ENCODE measurements at places on chromosomes 1 and 21.

DNA sequence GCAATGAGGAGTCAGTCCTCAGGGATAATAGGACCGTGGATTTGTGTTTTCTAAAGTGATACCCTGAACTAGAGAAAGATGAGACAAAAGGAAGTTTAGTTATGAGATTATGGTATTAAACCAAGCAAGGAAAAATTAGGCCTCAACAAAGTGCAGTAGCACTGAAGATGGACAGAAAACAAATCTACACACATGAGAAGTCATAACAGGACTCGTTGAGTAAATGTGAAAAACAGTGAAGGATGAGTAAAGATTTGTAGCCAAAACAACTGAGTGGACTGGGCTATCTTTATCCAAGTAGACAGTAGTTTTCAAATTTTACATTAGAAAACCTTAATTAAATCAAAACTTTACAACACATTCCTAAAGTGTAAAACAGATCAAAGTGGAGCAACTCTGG, 15.0 kb downstream of the EPRS1 start:
- no peaks in the 10 kb centered on the region for H3K4me1 ChIP-seq
- no peak for DNase-seq

- no peak overlapping the region for H3K27ac ChIP-seq
- no peak for DNase-seq
- no peaks in the 10 kb centered on the region for H3K36me3 ChIP-seq
- H3K4me3 ChIP-seq, result no peak overlapping the region
These were observed 18.9 kb downstream of the C1orf21 start for GRCh38 chr1:184405801-184406142.

- H3K4me3 ChIP-seq, result no peak overlapping the region
- H3K27ac ChIP-seq, result no peak overlapping the region
- no peak for DNase-seq
- no peaks in the 10 kb centered on the region for H3K27me3 ChIP-seq
- H3K36me3 ChIP-seq, result no peaks in the 10 kb centered on the region
These were observed 32.3 kb upstream of the ID3 start for GRCh38 chr1:23591460-23592208.

GRCh38 chr1:60842304-60842703, 240.1 kb upstream of the NFIA start:
- no peaks in the 10 kb centered on the region for H3K36me3 ChIP-seq
- no peak overlapping the region for H3K4me3 ChIP-seq
- no peak overlapping the region for H3K27ac ChIP-seq
- no peak for DNase-seq
- H3K4me1 ChIP-seq, result no peaks in the 10 kb centered on the region

DNA sequence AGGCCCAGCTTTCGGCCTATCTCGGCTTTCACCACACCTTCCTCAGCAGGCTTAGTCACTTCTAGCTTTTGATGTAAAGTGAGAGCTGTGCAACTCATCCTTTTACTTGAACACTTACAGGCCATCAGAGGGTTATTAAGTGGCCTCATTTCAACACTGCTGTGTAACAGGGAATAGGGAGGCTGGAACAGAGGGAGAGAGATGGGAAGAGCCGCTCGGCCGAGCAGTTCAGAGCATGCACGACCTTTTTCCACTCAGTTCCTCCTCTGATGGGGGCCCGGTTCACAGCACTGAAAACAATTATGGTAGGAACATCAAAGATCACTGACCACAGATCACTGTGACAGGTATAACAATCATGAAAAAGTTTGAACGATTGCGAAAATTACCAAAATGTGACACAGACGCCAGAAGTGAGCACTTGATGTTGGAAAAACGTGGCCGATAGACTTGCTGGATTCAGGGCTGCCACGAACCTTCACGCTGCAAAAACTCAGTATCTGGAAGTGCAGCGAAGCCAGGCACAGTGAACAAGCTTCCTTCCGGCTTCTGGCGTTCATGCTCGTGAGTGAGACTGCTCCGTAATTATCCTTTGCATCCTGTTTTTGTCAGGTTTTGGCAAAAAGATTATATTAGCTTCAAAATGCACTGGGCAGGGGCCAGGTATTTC, 28.6 kb downstream of the AGPAT3 start:
- no peak overlapping the region for H3K27ac ChIP-seq
- no peaks in the 10 kb centered on the region for H3K27me3 ChIP-seq
- no peaks in the 10 kb centered on the region for H3K36me3 ChIP-seq
- H3K4me1 ChIP-seq, result peaks cover 6% of the 10 kb centered on the region
- DNase-seq, result no peak

DNA sequence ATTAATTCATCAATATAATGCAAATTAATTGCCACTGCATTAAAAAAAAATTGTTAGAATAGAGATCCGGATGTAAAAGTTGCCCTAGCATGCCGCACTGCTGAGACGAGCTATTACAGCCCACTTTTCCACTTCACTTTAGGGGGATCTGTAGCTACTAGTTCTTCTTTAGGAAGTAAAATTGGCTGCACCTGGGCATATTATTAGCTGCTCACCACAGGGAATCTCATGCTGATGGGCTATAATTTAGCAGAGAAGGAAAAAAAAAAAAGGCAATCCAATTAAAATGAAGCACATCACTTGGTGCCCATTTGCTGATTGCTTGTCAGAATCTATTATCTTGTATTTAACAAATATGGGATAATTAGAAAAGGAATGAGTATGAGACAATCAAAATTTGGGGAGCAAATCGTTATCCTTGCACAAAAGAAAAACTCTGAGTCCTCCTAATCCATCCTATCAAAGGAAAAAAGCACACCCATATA, 233.4 kb downstream of the DSCAM start:
- H3K27ac ChIP-seq, result no peak overlapping the region
- DNase-seq, result no peak
- no peaks in the 10 kb centered on the region for H3K4me1 ChIP-seq

- H3K4me1 ChIP-seq, result no peaks in the 10 kb centered on the region
- DNase-seq, result no peak
- H3K4me3 ChIP-seq, result no peak overlapping the region
- no peaks in the 10 kb centered on the region for H3K36me3 ChIP-seq
These were observed 221.5 kb upstream of the BRINP3 start for GRCh38 chr1:190699165-190699564.

- peaks cover 1% of the 10 kb centered on the region for H3K36me3 ChIP-seq
- no peak for DNase-seq
- peak overlapping the region; percentile 77 for H3K4me3 ChIP-seq
- peak overlapping the region; percentile 72 for H3K27ac ChIP-seq
- no peaks in the 10 kb centered on the region for H3K27me3 ChIP-seq
These were observed 909 bp upstream of the PAXBP1 start for GRCh38 chr21:32772281-32773047.
